ENCODE measurements at places on chromosomes 5 and 9.

DNA sequence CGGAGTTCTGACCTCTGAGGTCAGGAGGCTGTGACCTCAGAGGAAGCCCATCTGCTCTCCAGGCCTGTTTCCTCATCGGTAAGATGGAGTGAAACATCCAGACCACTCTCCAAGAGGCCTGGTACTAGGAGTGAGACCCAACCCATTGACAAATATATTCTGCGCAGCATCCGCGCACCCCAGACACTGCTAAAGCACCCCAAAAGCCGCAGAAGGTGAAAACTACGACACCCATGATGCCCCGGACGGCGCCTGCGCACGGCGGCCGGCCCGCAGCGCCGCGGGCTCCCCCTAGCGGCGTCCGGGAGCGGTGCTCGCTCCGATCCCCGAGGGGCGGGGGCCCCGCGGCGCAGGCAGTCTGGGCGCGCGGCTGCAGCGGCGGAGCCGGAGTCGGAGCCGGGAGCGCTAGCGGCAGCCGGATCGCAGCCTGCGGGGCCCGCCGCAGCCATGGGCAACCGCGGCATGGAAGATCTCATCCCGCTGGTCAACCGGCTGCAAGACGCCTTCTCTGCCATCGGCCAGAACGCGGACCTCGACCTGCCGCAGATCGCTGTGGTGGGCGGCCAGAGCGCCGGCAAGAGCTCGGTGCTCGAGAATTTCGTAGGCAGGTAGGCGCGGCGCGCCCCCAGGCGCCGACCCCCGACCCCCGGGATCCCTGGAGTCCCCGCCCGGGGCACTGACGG is at the start of gene DNM1:
DNM1 (plus strand) TSS at position 356 of the 683 bp plus-strand sequence; CDS start at position 448, 92 bp downstream.
- DNase-seq, result peak; percentile 84

GRCh38 chr5:163193886-163194285 is 243.5 kb upstream of the CCNG1 start:
- no peak for DNase-seq

GRCh38 chr5:174699131-174699530 is 25.3 kb upstream of the MSX2 start:
- no peak for DNase-seq

GRCh38 chr5:151480384-151481293 is 33.2 kb downstream of the SLC36A1 start:
- no peak for DNase-seq

GRCh38 chr5:178186427-178186826 is 744 bp downstream of the GMCL2 start:
- no peak for DNase-seq

- no peak for DNase-seq
Observed at GRCh38 chr9:4435197-4435596, 55.1 kb upstream of the SLC1A1 start.

DNA sequence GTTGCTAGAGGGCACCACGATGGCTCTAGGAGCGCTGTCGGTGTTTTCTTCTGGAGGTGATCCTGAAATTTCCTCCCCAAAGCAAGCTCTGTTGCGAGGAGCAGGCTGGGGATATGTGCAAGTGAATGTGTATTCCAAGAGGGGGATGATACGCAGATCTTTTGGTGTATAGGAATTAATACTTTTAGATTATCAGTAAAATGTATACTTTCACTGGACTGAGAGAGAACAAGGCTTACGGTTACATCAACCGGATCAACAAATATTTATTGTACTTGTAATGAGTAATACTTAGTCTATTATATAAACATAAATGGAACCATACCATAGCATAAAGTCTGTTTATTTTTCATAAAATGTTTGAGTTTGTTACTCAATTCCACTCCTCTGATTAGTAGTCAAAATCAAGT is 632 bp upstream of the PRKAA1 start:
- no peak for DNase-seq

DNA sequence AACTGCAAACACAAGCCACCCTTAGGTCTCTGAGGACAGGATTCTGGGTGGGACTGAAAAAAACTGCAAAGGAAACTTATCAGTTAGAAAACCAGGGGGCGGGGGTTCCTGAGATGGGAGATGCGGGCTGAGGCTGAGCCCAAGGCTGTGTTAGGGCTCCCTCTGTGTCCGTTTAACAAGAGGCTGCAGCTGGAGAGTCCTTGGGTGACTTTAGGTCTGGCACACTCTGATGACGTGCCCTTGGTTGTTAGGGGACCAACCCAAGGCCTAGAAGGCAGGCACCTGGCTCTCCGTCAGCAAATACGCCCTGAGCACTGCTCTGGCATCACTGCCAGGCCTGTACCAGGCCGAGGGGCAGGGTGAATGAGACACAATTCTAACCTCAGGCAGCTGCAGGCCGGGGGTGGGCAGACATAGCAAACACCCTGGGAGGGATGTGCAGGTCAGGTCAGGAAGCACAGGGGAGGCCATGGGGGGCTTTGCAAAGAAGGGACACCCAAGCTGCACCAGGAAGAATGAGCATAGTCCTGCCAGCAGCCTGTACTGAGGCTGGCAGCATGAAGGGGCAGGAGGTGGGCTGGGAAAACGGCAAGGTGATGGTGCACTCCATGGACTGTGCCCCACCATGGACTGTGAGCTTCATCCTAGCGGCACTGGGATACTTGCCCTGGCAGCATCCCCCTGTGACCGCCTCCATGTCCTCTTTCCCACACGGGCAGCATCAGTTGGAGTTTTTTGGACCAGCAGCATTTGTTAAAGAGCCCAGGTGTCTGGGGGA is 137.9 kb downstream of the GABBR2 start:
- DNase-seq, result no peak

DNA sequence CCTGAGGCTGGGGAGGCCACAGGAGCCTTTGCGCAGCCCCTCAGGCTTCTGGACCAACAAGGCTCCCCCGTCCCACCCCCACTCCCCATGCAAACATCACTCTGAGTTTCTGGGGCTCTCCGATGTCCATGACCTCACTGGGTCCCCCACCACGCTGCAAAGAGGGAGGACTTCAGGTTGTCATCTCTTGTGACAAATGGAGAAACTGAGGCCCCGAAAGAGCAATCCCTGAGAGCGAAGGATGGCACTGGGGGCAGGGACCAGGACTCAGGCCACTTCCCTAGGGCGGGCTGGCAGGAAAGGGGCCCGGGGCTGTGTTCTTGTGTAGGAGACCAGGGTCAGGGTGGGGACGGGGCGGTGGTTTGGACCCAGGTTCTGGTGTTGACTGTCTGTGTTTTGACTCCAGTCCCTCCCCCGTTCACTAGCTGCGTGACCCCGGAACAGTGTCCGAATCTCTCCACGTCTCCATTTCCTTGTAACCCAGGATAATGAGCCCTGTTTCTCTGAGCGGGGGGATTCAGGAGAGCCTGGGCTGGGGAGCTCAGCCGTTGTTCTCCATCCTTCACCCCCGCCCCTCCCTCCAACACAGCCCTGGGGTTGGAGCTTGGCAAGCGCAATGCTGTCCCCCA is 13.9 kb downstream of the FIBCD1 start:
- no peak for DNase-seq

GRCh38 chr5:132661231-132662003 is 3.4 kb downstream of the IL13 start:
- no peak for DNase-seq

DNA sequence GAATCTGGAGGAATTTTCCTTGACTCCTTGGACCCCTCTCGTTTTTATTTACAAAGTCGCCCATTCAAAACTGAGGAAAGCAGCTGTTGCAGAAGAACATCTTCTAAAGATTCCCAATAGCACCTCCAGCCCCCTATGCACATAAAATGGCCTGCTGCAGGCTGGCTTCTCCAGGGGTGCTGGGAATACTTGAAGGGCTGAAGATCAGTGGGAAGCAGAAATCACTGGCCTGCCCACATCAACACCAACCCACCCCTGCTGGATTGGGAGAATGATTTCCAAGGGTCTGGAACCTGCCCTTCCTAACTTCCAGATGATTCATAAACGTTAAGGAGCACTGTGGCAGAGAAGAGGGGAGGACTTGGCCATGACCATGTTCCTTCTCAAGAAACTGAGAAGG is 3.0 kb upstream of the FOXE1 start:
- no peak for DNase-seq

DNA sequence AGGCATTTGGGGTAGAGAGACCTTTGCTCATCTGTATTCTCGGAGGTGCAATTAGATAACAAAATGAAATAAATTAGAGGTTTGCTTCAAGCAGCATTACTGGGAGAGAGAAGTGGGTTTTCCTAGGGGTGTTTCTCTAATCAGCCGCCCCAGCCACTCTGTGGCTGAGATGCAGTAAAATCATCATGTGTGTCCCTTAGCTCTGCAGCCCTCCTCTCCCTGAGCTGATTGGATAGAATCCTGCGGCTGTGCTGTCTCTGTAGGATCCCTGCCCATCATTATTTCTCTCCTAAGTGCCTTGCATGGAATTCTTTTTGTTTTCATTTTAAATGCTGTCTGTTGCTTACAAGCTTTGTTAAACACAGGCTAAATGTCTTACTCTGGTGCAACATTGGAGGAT is 171.4 kb downstream of the SH3GL2 start:
- no peak for DNase-seq

GRCh38 chr5:114362197-114362976 is 517 bp downstream of the KCNN2 start:
- peak; percentile 19 for DNase-seq

- no peak for DNase-seq
Observed at GRCh38 chr9:73146111-73146815, 5.4 kb upstream of the ANXA1 start.

- no peak for DNase-seq
Observed at GRCh38 chr5:108983461-108984092, 235.9 kb downstream of the FER start.

DNA sequence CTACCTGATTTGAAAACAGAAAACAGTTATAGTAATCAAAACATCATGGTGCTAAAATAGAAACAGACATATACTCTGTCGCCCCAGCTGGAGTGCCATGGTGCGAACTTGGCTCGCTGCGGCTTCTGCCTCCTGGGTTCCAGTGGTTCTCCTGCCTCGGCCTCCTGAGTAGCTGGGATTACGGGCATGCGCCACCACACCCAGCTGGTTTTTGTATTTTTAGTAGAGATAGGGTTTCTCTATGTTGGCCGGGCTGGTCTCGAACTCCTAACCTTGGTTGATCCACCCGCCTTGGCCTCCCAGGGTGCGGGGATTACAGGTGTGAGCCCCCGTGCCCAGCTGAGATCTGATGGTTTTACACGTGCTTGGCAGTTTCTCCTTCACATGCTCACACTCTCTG is 495.9 kb downstream of the ANXA1 start:
- no peak for DNase-seq

DNA sequence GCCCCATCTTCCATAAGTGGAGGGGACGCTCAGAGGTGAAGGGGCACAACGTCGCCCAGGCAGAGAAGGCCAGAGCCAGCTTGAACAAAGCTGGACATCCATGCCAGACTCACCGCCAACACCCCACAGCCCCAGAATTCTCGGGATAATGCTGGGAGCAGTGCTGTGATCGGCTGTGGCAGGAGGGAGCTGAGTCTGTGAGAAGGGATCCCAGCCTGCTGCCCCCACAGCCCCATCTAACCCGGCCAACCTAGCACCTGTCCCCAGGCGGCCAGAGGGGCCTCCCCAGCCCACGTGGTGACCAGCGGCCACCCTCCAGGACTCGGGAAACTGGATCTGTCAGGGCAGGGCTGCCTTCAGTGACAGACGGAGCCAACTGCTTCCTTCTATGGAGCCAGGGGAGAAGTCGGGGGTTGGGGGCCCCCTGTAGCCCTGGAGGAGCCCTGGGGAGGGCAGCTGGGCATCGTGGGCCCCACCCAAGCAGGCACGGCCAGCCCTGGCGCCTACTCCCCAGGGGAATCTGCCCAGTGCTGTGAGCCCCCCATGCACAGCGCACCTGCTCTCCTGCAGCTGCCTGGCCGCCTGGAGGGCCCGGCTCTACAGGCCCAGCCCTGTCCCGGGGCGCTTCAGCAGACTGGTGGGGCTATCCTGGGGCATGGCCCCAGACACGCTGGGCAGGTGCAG is 6.0 kb downstream of the BRD3 start:
- no peak for DNase-seq

- DNase-seq, result no peak
Observed at GRCh38 chr9:121359351-121360294, 10.4 kb downstream of the STOM start.

GRCh38 chr9:2459756-2460155 is 161.8 kb upstream of the VLDLR start:
- no peak for DNase-seq

- DNase-seq, result no peak
Observed at GRCh38 chr9:33198165-33198564, 31.0 kb upstream of the B4GALT1 start.

GRCh38 chr5:40521108-40521785 is 158.5 kb upstream of the PTGER4 start:
- no peak for DNase-seq

- no peak for DNase-seq
Observed at GRCh38 chr9:137642118-137642601, 23.4 kb downstream of the EHMT1 start.

- DNase-seq, result no peak
Observed at GRCh38 chr9:79573412-79573923, 1.7 kb downstream of the TLE4 start.

GRCh38 chr9:93459432-93459847 is 6.1 kb upstream of the FAM120AOS start:
- DNase-seq, result no peak
